ENCODE measurements at places on chromosomes 2 and 18. TPM values are rescaled to one million over a fixed set of nuclear protein-coding genes. Genes with fewer than 3 reads are reported as not detected.

MOGAT1 gene
- polyA plus RNA-seq, result 0.06 TPM

SLC40A1 gene
- 55.7 TPM for polyA plus RNA-seq

FZD7 gene
- 1.8 TPM for polyA plus RNA-seq

IL1F10 gene
- not detected for polyA plus RNA-seq

CBLN2 gene
- 0.10 TPM for polyA plus RNA-seq

CCDC141 gene
- 0.29 TPM for polyA plus RNA-seq

QPCT gene
- polyA plus RNA-seq, result 4.4 TPM

VAMP8 gene
- 350 TPM for polyA plus RNA-seq

MPP4 gene
- polyA plus RNA-seq, result 0.18 TPM

MSTN gene
- 0.14 TPM for polyA plus RNA-seq

LYPD6B gene
- 1.2 TPM for polyA plus RNA-seq

TUBA4B gene
- not detected for polyA plus RNA-seq

NCOA1 gene
- 4.4 TPM for polyA plus RNA-seq

REG3A gene
- not detected for polyA plus RNA-seq

MLPH gene
- polyA plus RNA-seq, result 1.4 TPM

SERPINB2 gene
- polyA plus RNA-seq, result 0.10 TPM

METTL8 gene
- polyA plus RNA-seq, result 34.8 TPM

DSG1 gene
- polyA plus RNA-seq, result not detected

ALK gene
- polyA plus RNA-seq, result 0.03 TPM

RNF103 gene
- polyA plus RNA-seq, result 9.4 TPM

IL36RN gene
- not detected for polyA plus RNA-seq

GKN2 gene
- 0.12 TPM for polyA plus RNA-seq

PRADC1 gene
- 21.0 TPM for polyA plus RNA-seq

EVX2 gene
- not detected for polyA plus RNA-seq

COLEC11 gene
- 1.9 TPM for polyA plus RNA-seq

KCNG2 gene
- polyA plus RNA-seq, result 0.22 TPM

MRPL44 gene
- polyA plus RNA-seq, result 26.4 TPM

RPS27A gene
- polyA plus RNA-seq, result 3,792 TPM
